ENCODE measurements at places on chromosomes 12 and 14.

GRCh38 chr12:80313209-80313608 lies 130.8 kb upstream of the PTPRQ start:
- DNase-seq = no peak

DNA sequence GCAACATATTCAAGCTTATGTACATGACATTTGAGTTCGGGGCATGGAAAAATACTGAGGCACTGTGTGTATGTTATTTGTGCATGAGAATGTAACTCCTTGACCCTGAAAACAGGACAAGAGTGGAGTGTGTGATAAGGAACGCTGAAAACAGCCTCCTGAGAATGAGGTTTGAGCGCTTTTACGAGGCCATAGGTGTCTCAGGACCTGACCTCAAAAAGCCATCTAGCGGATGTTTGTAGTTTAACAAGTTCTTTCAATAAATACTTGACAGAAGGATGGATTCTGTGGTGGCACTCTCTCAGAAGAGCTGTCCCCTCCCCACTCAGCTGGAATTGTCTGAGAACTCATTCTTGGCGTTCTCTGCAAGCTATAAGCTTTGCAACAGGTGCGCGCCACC lies 350.5 kb upstream of the TMTC1 start:
- no peak for DNase-seq

GRCh38 chr14:94393474-94393873 lies 5.1 kb upstream of the SERPINA1 start:
- no peak for DNase-seq

- no peak for DNase-seq
Observed at GRCh38 chr12:63805704-63806672, 26.3 kb downstream of the RXYLT1 start.

DNA sequence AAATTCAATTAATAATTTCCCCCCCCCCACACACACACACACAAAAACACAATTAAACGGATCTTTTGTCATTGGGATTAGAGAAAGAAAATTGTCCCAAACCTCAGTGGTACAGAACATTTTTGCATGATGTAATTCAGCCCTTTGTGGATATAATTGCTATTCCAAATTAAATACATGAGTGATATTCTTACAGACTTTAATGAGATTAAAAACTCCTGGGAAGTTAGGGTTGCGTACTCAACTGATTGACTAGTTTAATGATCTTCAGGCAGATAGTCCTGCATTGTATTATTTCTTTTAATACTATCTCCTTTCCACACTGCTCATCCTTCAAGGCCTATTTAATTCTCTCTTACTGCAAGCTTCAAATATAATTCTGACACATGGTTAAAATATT lies 711.8 kb upstream of the LRFN5 start:
- DNase-seq = no peak
